Activated naive CD4-positive, alpha-beta T cell treated with Interleukin-2 at 50 U/mL for 16 hours (primary cell): ENCODE measurements at places on chromosomes 5 and 9.

- DNase-seq = no peak
Observed at GRCh38 chr5:72463449-72464052, 43.7 kb downstream of the ZNF366 start.

DNA sequence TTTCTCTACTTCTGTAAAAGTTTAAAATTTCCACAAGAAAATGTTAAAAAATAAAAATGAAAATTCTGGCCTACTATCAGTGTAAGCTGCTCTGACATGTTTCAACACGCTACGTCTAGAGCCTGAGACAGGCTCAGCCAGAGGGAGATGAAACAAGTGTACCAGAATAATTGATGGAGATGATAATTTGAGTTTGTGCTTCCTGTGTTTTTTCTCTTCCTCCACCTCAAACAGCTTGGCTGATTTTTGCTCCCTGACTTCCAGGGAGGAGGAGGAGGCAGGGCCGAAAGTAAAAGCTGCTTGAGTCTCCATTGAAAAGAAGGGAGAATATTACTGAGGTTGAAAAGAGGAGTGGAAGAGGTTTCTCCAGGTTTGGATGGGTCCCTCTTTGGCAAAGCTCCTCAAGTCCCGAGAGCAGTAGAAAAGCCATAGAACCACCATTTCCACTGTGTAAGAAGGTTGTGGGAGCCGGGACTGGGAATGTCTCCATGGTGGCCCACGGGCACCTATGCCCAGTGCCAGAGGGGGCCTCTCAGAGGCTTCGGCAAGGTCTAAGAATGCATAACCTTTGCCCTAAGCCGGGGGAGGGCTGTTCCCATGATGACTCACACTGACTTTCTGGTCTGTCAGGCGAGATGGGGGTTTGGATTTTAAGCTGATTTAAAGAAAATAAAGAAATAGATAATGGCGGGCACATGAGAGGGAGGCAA, 95.1 kb downstream of the HRH2 start:
- DNase-seq = no peak

DNA sequence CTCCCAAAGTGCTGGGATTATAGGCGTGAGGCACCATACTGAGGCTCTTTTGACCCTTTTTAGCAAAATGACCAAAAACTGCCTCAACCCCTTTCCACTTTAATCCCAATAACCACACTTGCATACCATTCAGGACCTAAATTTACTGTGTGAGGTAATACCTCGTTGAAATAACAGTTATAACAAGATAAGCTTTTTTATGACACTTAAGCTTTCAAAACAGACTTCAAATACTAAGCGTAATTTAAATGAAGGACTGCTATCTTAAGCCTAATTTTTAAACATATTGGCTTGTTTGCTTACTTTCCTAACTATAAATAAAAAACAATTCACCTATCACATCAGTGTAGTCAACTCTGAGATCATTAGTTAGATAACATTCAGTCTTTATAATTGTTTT, 37.8 kb downstream of the PWWP2A start:
- no peak for DNase-seq

- DNase-seq = no peak
Observed at GRCh38 chr5:143613329-143613728, 198.6 kb upstream of the HMHB1 start.

DNA sequence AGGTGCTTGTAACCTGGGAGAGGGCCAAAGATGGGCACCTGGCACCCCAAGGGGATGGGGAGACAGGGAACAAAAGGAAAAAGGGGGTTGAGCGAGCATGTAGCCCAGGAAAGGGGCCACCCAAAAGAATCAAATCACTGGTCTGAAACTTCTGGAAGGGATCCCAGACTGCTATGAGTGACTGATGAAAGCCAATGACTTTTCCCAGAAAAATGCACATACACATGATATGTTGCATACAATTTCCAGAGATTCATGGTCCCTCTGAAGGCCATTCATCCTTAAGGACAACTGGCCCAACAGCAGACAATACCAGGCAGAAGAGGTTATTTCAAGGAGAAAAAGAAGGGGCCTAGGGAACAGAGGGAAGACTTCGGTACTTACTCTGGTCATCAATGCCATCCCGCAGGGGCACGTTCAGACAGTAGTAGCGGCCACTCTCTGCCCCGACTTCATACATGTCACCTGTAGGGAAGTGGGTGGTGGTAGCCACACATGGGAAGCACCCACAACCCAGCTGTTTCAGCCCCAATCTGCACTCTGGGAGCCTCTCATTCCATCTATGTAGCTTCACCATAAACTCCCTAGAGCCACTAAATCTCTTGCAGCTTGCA, 8.4 kb downstream of the HDAC3 start:
- no peak for DNase-seq

DNA sequence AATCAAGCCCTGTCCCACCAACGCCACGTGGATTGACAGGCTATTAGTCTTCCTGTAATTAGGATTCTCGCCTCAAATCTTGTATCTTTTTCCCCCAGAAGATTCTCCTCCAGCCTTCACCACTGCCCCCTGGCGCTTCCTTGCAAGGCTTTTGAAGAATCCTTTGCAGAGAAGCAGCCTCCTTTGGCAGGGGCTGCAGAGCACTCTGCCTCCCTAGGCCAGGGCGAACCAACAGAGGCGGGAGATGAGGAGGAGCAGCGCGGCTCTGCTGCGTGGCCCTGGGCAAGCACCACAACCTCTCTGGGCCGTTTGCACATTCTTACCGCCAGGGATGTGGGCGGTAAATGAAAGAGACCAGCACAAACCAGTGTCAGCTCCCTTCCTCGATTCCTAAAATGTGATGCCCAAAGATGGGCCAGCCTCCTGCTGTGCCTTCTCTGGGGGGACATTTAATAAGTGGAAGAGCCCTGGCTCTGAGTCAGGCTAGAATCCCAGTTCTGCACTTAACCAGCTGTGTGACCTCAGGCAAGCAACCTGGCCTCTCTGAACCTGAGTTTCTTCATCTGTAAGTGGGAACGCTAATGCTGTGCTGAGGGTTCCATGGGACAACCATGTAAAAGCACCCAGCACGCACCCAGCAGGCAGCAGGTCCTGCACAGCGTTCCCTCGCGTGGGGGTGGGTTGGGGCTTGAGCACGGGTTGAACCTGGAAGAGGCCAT, 128.6 kb downstream of the KCNIP1 start:
- no peak for DNase-seq

GRCh38 chr5:178533136-178533535, 57.1 kb downstream of the COL23A1 start:
- DNase-seq = no peak

- DNase-seq = peak; percentile 77
Observed at GRCh38 chr5:133930061-133930812, 38.2 kb downstream of the C5orf15 start.

DNA sequence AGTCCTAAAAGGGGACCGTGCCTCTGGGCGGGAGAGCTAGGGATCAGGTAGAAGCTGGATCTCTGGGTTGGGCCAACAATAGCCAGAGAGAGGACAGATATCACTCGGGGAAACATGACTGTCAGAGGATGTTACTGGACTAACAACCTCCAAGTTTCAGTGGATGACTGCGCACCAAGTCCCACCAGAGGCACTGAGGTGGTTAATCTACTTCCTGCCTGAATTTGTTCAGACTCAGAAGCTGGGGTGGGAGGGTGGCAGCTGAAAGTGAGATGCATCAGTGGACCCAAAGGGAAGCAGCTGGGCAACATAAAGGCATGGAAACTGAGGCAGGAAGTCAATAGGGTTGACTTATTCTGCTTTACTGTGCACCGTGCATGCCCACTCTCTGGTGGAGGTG, 130.1 kb upstream of the SLC44A1 start:
- no peak for DNase-seq

GRCh38 chr5:78920604-78921003, 64.5 kb downstream of the ARSB start:
- no peak for DNase-seq

- DNase-seq = no peak
Observed at GRCh38 chr5:93209476-93209875, 371.5 kb downstream of the NR2F1-AS1 start.
